ENCODE measurements at places on chromosomes 7 and 10. TPM values are rescaled to one million over a fixed set of nuclear protein-coding genes. Genes with fewer than 3 reads are reported as not detected.

The COX15 gene
- 26.8 TPM for total RNA-seq

The LRRC4 gene
- total RNA-seq = 1.1 TPM

The ODAD2 gene
- total RNA-seq = 1.7 TPM

The SUFU gene
- 6.2 TPM for total RNA-seq

The ZPBP gene
- not detected for total RNA-seq

DNA sequence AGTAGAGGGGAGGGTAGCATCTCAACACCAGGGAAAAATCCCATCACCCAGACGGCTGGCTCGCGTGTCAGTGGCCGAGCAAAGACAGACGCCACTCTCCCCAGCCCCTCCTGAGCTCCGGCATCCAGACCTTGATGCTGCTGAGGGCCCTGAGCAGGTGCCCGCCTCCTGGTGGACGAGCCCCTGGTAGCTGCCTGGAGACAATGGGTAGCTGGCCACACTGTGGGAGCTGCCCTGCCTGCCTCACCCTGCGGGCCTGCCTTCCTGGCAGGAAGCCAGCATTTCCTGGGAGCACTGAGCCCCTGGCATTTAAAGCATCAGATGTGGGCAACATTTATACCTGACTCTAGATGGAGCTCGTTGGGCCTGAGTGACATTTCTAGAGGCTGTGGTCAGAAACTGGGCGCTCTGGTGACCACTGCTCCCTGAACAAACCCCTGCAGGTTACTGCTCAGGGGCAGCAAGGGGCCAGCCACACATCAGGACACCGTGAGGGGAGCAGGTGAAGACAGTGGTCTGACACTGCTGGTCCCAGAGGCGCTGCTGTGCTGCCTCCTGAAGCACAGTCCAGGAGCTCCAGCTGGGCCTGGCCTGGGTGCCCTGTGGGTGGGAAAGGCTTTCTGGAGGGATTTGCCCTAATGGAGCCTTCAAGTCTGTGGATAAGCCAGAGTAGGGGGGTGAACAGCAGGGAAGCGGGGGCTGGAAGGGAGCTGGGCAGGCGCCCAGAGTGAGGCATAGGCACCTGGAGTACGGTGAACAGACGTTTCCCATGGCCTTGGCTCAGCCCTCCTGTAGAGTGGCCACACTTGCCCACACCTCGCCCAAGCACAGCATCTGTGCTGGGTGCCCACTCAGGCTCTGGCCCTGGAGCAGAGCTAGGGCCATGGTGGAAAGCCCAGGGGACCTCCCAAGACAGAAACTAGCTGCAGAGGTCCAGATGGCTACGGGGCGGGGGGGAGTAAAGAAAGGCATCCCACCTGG is 138.7 kb downstream of the MAPK8 start:
- DNase-seq = no peak

GRCh38 chr10:102234888-102235597 is 6.3 kb downstream of the PITX3 start:
- DNase-seq = no peak

GRCh38 chr7:141377906-141378305 is 173.3 kb upstream of the AGK start:
- DNase-seq = no peak

- no peak for DNase-seq
Observed at GRCh38 chr10:42475168-42476098, 162.9 kb downstream of the ZNF33B start.

DNA sequence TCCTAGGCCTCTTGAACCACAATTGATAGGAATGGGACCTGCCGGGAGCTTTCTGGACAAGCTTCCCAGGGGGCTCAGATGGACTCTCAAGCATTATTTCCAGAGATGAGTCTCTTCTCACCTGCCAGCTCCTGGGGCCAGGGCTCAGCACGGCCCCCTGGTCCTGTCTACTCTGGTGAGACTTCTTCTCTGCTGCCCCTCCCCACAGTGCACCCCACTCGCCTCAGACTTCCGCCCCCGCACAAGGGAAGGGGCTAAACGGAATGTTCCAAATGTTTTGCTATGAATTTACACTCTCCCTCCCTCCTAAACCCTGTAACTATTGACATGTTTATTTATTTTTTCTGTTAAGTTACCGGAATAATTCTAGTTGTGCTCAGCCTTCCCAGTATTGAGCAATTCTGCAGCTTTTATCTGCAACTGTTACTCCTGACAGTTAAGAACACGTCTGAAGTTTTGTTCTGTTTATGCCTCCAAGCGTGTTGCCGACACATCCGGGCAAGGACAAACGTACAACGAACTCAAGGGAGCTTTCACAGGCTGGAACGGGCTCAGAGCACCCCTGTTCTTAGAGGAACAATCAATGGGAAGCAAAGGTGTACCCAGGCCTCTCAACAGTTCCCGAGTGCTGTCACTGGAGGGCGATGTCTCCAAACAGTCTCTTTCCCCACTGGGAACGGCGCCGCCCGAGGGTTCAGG is 55.2 kb downstream of the FHIP2A start:
- no peak for DNase-seq

GRCh38 chr7:158789842-158790241 is 39.5 kb downstream of the ESYT2 start:
- DNase-seq = no peak

DNA sequence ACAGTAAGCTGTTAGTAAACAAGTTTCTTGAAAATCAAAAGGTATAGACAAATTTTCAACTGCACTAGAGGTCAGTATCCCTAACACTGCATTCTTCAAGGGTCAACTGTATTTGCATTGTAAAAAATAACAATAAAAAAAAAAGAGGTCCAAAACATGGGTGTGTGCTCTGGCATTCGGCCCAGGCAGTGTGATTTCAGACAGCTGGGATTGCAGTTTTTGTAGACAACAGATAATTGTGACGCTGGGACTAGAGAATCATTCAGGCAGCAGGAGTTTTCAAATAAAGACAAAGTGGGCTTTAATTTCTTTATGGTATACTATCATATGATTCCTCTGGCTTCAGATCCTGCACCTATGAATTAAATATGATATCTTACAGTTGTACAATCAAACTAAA is 543.2 kb upstream of the SEMA3D start:
- DNase-seq = no peak

DNA sequence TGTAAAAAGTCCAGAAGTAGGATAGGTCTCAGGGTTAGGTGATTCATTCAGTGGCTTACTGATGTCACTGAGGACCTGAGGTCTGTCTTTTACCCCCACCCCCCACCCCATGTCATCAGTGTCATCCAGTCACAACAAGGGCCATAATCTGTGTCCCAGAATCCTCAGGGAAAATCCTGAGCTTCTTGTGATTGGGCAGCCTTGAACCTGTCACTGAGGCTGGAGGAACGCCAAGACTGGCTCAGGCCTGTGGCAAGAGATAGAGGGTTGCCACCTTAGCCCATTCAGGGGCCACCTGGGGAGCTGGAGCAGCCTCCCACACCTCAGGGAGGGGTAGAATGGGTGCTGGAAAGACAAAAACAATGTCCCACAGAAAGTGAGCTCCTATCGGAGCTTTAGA is 29.7 kb downstream of the NUB1 start:
- no peak for DNase-seq

- DNase-seq = no peak
Observed at GRCh38 chr7:98189559-98189958, 21.7 kb upstream of the BHLHA15 start.

- DNase-seq = no peak
Observed at GRCh38 chr10:88037623-88038022, 174.2 kb downstream of the PTEN start.

DNA sequence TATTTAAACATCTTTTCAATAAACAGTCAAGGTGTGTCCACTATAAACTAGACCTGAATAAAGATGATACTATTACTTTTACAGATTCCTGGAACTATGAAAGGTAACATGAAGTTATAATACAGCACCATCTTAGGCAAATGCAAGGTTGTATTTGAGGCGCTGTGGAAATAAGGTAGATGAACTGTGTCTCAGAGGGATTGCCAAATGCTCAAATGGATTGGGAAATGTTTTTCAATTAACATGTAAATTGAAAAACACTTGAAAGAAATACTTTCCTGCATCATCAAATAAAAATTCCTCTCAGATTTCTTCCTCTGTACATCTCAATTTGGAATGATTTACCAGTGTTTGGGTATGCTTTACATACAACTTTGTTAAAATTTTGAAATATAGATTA is 139.4 kb downstream of the DKK1 start:
- no peak for DNase-seq

DNA sequence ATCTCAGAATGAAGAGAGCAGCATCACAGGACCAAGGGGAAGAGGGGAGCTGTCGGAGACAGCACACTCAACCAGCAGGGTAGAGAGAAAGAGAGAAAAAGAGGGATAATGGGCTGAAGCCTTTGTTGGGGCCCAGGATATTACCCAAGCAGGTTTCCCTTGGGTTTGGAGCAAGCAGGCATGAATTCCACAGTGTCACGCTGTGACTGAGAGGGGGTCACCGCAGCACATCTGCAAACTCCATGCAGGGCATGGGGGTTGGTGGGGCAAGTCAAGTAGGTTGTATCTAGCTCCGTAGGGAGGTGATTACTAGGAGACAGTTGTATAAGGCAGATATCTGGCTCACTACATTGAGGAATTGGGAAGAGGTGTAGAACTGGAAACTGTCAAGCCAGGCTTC is 42.2 kb upstream of the SEMA3E start:
- DNase-seq = no peak

All from epithelial cell of proximal tubule (primary cell).